ENCODE measurements at places on chromosomes 4 and X. TPM values are rescaled to one million over a fixed set of nuclear protein-coding genes. Genes with fewer than 3 reads are reported as not detected.

DNA sequence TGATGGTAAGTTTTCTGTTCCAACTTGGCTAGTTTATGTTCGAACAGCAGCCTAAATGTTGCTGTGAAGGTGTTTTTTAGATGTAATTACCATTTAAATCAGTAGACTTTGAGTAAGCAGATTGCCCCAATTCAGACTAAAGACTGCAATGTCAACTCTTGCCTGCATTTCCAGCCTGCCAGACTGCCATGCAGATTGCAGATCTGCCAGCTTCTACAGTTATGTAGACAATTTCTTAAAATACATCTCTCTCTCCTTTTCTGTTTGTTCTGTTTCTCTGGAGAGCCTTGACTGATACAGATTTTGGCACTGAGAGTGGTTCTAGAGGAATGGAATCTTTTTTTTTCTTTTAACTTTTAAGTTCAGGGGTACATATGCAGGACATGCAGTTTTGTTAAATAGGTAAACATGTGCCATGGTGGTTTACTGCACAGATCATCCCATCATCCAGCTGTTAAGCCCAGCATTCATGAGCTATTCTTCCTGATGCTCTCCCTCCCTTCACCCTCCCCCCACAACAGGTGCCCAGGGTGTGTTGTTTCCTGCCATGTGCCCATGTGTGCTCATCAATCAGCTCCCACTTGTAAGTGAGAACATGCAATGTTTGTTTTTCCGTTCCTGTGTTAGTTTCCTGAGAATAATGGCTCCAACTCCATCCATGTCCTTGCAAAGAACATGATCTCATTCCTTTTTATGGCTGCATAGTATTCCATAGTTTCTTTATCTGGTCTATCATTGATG is 227.8 kb downstream of the CPE start:
- H3K36me3 ChIP-seq: no peaks in the 10 kb centered on the region
- H3K4me1 ChIP-seq: peaks cover 5% of the 10 kb centered on the region
- DNase-seq: no peak
- no peak overlapping the region for H3K4me3 ChIP-seq
- H3K27me3 ChIP-seq: no peaks in the 10 kb centered on the region

Gene AFF2
- 0.36 TPM for total RNA-seq

Gene MAGEA10
- total RNA-seq: not detected

DNA sequence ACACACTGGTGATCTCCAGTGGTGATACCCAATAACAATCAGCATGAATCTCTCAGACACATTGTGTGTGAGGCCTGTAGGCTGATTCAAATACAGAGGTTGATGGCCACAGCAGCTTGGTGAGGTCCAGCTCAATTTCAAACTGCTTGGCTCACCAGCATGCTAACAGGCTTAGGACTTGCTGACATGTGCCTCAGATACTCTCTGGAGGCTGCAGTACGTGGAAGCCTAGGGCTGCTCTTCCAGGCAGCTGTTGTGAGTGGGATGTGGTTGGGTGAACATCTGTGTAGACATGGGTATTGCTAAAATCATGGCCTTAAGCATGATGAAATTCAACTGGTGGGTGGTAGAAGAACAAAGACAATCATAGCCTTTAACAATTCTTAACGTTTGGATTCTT is 4.3 kb downstream of the CXCL9 start:
- DNase-seq: no peak
- H3K4me1 ChIP-seq: no peaks in the 10 kb centered on the region
- H3K27me3 ChIP-seq: peaks cover 17% of the 10 kb centered on the region
- no peak overlapping the region for H3K27ac ChIP-seq
- H3K36me3 ChIP-seq: no peaks in the 10 kb centered on the region
